ENCODE measurements at places on chromosomes 5 and 9.

GRCh38 chr5:94218374-94218773 is 400.0 kb downstream of the KIAA0825 start:
- no peak for DNase-seq

DNA sequence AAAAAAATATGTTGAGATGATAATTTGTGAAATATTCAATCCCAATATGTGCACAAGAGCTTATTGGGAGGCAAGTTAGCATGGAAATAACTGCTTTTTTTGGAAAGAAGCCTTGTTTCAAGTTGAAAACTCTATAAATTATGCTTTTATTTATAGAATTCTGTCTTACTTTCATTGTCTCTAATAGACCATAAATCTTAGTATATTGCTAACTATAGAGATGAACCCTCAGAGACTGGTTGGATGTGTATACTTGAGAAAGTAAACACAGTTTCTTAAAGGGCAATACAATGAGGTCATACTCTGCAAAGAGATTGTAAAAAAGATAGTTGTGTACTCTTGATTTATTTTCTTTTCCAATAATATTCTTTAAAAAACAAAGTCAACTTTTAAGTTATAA is 530.3 kb downstream of the SPATA31D1 start:
- no peak for DNase-seq

DNA sequence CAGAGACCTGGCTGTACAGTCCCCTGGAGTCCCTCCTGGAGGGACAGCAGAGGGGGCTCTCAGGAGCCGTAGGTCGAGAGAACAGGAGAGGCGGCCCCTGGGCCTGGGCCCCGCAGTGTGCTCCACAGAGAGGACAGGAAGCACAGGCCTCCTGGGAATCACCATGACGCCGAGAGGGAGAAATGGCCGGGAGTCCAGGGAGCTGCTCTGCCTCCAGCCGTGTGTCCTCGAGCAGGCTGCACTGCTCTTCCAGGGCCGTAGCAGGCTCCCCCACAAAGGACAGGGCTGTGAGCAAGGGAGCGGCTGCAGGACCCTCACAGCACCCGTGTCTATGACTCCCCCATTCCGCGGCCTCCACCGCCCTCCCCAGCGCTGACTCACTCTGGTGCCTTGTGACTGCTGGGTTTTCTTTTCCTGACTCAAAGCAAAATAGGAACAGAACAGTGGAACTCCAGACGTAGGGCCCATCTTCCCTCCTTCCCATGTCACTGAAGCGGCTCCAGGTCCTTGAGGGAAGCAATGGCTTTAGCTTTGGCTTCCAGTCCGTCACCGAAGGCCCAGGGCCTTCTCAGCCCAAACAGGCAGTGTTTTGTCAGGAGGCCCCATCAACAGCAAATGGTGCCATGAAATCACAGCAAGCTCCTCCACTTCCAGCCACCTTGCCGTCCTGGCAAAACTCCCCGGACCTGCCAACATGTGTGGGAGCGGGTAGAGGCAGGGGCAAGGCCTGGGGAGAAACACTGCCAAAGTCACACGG is 114.2 kb downstream of the LHFPL2 start:
- no peak for DNase-seq

DNA sequence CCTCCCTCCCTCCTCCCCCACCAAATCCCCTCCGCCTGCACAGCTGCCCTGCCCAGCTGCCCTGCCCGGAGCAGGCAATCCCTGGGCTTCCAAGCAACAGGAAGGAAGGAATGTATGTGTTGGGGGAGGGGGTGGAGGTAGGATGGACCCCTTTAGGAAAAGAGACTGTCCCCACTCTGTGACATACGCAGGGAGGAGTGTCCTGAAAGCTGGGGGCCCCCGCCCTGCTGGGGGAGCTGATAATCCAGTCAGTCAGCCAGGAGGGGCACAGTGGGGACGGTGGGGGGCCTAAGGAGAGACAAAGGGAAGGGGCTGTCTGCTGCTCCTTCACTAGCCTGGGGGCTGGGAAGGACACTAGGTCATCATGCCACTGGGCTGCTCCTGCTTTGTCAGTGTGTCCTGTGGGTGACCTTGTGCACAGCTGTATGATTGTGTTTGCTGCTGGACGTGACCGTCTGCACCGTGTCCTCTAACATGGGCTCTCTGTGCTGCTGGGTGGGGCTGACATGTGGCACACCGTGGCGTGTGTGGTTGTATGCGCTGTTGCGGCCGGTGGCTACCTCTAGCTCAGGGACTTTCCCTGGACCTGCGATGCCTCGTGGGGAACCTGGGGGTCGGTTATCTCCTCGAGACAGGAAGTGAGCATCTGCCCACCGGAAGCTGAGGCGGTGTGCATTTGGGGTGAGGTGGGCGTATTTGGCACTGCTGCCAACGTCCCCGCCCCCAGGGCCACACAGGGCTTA is 3.0 kb downstream of the N4BP3 start:
- DNase-seq = no peak

- DNase-seq = no peak
These were observed 93.6 kb upstream of the TLE4 start for GRCh38 chr9:79477955-79478771.
